ENCODE measurements at places on chromosomes 1 and 21.

GRCh38 chr1:51819810-51820209, 58.7 kb downstream of the NRDC start:
- H3K4me3 ChIP-seq, result no peak overlapping the region
- H3K4me1 ChIP-seq, result no peaks in the 10 kb centered on the region
- H3K36me3 ChIP-seq, result peaks cover 88% of the 10 kb centered on the region
- H3K27ac ChIP-seq, result no peak overlapping the region
- DNase-seq, result no peak
- no peaks in the 10 kb centered on the region for H3K27me3 ChIP-seq

DNA sequence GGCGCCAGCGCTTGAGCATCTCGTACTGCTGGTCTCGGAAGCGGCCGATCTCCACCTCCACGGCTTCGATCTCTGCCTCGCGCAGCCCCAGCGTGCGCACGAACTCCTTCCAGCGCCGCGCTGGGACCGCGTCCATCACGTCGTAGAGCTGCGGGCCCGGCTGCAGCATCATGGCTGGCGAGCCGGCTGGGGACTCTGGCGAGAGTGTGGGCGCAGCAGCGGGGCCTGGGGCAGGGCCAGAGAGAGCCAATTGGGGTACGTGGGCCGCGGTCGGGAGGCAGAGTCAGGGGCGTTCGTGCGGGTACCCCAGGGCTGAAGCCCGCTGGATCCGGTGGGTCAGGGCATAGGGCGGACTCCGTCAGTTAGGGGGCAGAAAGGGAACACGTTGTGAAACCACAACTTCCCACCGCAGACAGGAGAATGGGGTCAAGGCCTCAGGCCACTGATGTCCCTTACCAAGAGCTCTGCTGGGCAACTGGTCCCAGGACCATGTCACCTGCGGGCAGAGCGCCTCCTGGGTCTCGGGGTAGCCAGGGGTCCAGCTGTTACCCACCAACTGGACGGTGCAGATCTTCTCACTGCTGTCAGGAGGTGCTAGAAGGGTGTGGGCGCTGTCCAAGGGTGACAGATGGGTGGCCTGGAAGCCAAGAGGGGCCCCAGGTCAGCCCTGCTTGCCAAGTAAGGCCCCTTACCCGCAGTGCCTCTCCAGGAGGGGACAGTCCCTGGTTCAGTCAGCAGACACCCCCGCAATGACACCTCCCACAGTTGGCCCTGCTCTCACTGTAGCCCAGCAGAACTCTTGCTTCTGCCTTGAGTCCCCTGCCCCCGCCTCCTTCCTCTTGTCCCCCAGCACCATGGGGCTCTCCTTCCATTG, 4.2 kb downstream of the TNFRSF25 start:
- H3K4me3 ChIP-seq, result no peak overlapping the region
- H3K27ac ChIP-seq, result no peak overlapping the region
- DNase-seq, result no peak

- peaks cover 10% of the 10 kb centered on the region for H3K4me1 ChIP-seq
- DNase-seq, result no peak
- H3K27me3 ChIP-seq, result no peaks in the 10 kb centered on the region
- H3K4me3 ChIP-seq, result no peak overlapping the region
- H3K27ac ChIP-seq, result no peak overlapping the region
Measured at GRCh38 chr1:112358798-112359408, 37.1 kb upstream of the CTTNBP2NL start.

GRCh38 chr1:180988253-180988752, 34.4 kb downstream of the STX6 start:
- peaks cover 95% of the 10 kb centered on the region for H3K36me3 ChIP-seq
- H3K27ac ChIP-seq, result no peak overlapping the region
- peaks cover 6% of the 10 kb centered on the region for H3K4me1 ChIP-seq
- H3K27me3 ChIP-seq, result no peaks in the 10 kb centered on the region
- H3K4me3 ChIP-seq, result no peak overlapping the region
- no peak for DNase-seq

- no peaks in the 10 kb centered on the region for H3K27me3 ChIP-seq
- H3K36me3 ChIP-seq, result no peaks in the 10 kb centered on the region
- no peak overlapping the region for H3K27ac ChIP-seq
- no peaks in the 10 kb centered on the region for H3K4me1 ChIP-seq
- H3K4me3 ChIP-seq, result no peak overlapping the region
Measured at GRCh38 chr1:164137273-164137925, 421.6 kb upstream of the PBX1 start.

DNA sequence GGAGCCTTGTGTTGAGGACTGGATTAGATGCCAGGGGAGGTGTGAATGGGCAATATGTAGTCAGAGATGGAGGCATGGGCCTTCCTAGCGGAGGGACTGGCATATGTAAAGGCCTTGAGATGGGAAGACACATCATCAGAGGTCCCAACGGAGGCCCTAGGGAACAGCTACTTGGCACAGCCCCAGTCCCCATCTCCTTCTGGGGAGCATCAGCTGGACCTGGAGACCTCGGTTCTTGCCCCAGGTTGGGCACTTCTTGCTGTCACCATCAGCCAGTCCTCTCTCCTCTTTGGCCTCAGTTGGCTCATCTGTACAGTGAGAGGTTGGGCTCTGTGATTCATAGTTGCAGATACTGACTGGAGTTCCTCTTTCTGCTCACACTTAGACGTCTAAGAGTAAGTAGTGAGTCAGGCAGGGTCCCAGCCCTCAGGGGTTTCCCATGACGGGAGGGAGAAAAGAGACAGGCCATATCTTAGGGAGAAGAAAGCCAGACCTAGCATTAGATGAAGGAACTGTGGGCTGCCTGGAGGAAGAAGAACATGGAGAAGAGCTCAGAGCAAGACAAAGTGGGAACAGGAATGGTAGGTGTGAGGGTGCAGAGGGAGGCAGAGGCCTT, 3.4 kb upstream of the MARCKSL1 start:
- no peaks in the 10 kb centered on the region for H3K27me3 ChIP-seq
- no peak for DNase-seq
- peaks cover 7% of the 10 kb centered on the region for H3K36me3 ChIP-seq
- H3K4me1 ChIP-seq, result peaks cover 29% of the 10 kb centered on the region
- H3K4me3 ChIP-seq, result no peak overlapping the region

DNA sequence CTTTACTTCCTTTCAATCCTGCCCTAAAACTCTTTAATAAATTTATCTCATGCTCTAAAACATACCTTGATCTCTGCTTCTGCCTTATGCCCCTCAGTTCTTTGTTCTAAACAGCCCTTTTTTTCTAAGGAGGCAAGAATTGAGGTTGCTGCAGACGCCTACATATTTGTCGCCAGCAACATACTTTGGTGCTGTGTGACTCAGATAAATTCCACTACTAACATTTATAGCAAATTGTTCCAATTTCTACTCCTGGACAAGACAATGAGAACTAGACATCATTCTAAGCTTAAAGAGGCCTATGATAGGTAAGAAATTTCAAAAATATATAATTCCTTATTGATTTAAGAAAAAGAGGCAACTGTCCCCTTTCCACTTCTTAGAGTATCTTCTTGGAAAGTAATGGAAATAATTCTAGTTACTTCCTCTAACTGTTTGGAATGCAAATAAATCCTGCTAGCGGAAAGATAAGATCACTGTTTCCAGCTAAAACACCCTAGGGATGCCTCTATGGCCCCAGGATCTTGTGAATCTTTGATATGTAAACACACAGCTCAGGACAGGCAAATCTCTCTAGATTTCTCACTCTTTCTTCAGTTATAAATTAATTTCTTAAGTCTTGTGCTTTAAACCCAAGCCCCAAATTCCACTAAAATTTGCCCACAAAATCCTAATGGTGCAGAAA, 869.1 kb downstream of the KCNT2 start:
- no peaks in the 10 kb centered on the region for H3K27me3 ChIP-seq
- no peak for DNase-seq
- H3K36me3 ChIP-seq, result no peaks in the 10 kb centered on the region
- no peak overlapping the region for H3K4me3 ChIP-seq

DNA sequence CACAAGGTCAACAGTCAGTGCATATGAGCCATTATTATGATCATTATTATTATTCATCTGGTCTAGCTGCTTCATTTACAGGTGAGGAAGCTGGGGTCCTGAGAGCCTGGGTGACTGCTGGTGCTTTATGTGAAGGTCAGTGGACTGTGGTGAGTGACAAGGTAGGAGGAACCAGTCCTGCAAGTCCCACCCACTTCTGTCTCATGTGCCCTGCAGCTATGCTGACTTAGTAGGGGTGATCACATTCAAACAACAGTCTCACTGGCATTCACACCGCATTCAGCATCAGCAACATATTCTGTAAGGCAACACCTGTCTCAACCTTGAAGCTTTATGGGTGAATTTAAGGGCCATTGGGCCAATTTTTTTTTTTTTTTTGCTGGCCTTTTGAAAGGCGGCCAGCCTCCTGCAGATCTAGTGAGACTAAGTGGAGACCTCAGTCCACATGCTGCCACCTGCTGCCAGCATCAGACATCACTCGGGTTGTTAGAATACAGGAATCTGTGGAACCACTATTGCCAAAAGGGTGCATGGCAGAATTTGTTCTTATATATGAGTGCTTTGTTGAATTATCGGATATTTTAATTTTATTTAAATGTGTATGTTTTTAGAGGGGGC, 59.9 kb upstream of the CACNA1E start:
- no peaks in the 10 kb centered on the region for H3K4me1 ChIP-seq
- no peaks in the 10 kb centered on the region for H3K27me3 ChIP-seq

Data from neuronal stem cell (in vitro differentiated cells).